Stimulated activated naive CD8-positive, alpha-beta T cell treated with anti-CD3 and anti-CD28 coated beads, Interleukin-15, Interleukin-2, amounts not matched to agents 100 U/mL and 50 U/mL, for 24 hours (primary cell): ENCODE measurements at places on chromosomes 4 and X.

- no peak for DNase-seq
These were observed 15.3 kb downstream of the DDIT4L start for GRCh38 chr4:100174985-100175383.

GRCh38 chr4:183347566-183347965 lies 25.3 kb upstream of the CLDN24 start:
- DNase-seq = no peak

DNA sequence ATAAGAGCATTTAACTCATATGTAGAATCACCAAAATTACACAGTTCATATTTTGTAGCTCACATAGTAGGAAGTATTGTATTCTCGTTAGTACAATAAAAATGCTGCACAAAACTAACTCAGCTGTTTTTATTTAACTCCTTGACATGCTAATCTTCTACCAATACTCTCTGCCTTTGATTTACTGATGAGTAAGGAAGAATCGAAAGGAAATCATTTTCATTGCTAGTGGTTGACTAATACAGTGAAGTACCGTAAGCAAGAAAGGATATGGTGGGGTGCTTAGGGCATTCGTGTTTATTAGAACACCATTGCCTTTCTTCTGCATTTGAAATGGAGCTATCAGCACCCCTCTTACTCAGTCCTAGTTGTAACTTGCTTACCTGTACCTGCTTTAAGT lies 1239.1 kb upstream of the TENM3 start:
- no peak for DNase-seq

DNA sequence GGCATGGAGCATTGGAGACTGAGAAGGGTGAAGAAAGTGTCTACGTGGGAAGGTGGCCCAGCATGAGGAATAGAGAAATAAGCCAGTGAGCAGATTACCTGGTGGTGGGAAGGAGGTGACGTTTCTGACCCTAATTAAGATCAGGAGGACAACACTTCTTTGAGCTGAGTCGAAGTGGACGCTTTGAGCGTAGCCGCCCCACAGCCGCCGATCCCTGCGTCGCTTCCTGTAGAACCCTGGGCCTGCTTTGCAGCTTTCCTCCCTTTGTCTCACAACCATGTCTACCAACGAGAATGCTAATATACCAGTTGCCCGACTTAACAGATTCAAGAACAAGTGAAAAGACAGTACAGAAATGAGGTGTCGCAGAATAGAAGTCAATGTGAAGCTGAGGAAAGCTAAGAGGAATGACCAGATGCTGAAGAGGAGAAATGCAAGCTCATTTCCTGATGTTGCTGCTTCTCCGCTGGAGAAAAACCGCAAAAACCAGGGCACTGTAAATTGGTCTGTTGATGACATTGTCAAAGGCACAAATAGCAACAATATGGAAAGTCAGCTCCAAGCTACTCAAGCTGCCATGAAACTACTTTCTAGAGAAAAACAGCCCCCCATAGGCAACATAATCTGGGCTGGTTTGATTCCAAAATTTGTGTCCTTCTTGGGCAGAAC lies 6.4 kb upstream of the ANTXR2 start:
- no peak for DNase-seq

- no peak for DNase-seq
These were observed 121.6 kb upstream of the TRIM2 start for GRCh38 chr4:153082322-153083301.

DNA sequence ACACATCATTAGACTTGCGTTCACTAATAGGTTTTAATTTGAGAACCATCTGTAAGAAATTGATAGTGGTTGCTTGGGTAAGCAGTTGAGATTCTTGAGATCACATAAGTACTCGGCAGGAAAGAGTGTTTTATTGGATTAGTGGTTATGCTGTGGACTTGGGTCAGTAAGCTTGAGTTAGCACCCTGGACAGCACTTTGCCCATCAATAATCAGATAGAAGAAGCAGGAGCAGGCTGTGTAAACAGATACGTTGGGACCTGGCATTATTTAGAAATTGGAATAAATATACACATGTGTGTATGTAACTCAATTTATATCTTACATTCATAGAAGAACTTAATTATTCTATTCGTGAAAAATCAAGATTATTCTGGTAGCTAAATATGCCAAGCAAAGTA lies 357.5 kb upstream of the SMIM31 start:
- DNase-seq = no peak

GRCh38 chr4:98720871-98721480 lies 62.6 kb upstream of the TSPAN5 start:
- no peak for DNase-seq

DNA sequence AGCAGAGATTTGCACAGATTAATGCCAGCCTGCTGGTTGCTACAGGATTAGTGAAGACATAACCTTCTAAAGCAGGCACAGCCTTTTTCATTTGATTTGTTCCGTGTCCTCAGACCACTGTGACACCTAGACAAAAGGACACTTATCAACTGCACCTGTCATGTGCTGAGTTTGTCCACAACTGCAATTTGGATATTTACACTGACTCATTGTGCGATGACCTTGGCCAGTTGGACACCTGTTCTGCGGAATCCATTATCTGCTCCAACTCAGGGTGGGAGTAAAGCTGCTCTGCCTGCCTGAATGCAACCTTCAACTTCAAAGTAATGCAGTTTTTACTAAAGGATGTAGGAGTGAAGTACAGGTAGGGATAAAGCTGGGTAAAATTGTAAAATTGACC lies 4.1 kb upstream of the NR0B1 start:
- no peak for DNase-seq

DNA sequence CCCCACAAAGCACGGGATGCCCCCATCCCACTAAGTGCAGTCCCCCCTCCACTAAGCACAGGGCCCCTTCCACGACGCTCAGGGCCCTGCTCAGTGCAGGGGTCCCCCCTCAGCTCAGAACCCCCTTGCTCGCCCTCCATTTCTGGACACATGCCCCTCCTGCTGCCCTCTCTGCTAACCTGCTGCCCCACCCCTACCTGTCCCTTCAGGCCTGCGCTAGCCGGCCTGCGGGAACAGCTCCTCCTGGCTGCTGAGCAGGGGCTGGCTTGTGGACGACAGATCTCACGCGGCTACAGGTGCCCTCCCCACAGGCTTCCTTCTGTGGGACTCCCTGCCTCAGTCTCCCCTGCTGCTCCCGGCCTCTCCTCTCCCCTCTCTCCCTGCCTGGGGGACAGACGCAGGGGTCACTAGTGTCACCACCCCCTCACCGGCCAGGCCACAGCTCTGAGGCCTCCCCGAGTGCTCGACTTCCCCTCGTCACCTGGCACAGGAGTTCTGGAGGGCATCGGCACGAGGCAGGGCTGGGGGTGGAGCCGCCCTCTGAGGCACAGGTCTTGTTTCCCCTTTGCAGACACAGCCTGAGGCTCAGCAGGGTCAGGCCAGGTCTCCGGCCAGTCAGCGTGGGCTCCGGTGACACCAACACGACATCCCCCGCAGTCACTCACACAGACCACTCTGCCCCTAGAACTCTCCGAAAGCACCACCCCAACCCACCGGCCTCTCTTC lies 21.6 kb downstream of the GAK start:
- no peak for DNase-seq

GRCh38 chrX:149962859-149963757 lies 24.8 kb upstream of the EOLA2 start:
- peak; percentile 8 for DNase-seq

DNA sequence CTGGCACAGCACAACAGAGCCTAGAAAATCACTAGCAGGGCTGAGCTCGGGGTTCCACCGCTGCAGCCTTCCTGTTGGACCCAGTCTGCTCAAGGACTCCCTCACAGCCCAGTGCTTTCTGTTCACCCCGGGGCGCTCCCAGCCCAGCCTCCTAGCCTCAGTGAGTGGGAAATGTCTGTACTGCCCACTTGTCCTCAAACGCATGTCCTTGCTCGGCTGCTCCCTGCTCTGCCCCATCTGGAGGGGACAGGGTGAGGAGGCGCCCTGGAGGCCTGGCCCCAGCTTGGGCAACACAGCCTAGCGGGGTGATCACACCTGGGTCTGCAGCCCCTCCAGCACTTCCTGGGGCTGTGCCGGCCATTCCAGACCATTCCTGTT lies 11.9 kb upstream of the CCNQ start:
- no peak for DNase-seq

DNA sequence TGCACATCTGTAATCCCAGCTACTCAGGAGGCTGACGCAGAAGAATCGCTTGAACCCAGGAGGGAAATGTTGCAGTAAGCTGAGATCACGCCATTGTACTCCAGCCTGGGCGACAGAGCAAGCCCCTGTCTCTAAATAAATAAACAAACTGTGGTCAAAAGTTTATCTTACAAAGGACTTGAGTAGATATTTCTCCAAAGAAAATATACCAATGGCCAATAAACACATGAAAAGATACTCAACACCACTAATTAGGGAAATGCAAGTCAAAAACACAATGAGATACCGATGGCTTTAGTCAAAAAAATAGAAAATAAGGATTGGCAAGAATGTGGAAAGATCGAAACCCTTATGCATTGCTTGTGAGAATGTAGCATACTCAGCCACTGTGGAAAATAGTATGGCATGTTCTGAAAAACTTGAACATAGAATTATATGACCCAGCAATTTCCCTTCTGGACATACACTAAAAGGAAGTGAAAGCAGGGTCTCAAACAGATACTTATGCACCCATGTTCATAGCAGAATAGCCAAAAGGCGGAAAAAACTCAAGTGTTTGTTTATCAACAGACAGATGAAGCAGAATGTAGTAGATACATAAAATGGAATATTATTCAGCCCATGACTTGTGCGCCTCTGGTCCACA lies 2.0 kb upstream of the CFAP97 start:
- DNase-seq = no peak

GRCh38 chrX:105876658-105877057 lies 54.3 kb downstream of the NRK start:
- no peak for DNase-seq

DNA sequence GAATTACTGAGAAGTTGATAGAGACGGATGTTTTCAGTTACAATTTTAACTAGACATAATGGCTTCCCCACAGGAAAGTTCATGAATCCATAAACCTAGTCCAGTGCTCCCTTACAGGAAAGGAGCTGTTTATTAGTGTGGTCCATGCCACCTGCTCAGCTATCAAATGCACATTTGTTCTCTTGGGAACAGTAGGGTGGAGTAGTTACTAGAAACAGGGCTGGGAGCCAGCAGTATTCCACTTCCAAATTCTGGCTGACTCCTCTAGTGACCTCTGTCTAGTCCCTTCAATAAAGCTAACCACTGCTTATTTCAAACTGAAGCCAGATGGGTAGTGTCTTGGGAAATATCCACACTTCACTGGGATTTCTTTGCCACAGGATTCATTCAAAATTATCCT lies 88.4 kb upstream of the TLL1 start:
- DNase-seq = no peak

DNA sequence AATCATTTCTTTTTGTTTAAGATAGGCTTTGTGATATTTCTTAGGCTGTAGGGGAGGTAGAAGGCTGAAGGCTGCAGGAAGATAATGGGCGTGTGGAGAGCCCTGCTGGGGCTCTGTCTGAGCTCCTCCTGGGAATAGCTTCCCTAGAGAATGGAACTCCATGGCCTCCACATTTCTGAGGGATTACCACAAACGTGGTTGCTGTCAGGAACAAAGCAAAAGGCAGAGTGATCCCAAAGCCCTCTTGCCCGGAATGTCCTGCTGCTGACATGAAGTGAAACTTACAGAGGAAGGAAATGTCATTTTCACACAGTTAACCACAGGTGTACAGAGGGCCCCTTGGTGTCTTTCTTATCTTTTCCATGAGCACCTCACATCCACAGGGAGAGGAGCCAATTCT lies 89.3 kb downstream of the DDIT4L start:
- DNase-seq = no peak

- no peak for DNase-seq
These were observed 233.8 kb downstream of the FRMPD4 start for GRCh38 chrX:12372111-12372510.

GRCh38 chr4:7013175-7013574 lies 30.0 kb upstream of the TADA2B start:
- DNase-seq = no peak

GRCh38 chr4:185247151-185247550 lies 37.8 kb downstream of the SNX25 start:
- no peak for DNase-seq

- DNase-seq = peak; percentile 69
These were observed 863 bp upstream of the FAM193A start for GRCh38 chr4:2535376-2536192.
